ENCODE measurements at places on chromosomes 6 and 20. TPM values are rescaled to one million over a fixed set of nuclear protein-coding genes. Genes with fewer than 3 reads are reported as not detected.

TGM2 gene
- 0.19 TPM for total RNA-seq

RAB44 gene
- 0.07 TPM for total RNA-seq

GTSF1L gene
- total RNA-seq, result 1.4 TPM

ANGPT4 gene
- not detected for total RNA-seq

EGFL8 gene
- 7.5 TPM for total RNA-seq

KCNQ2 gene
- total RNA-seq, result not detected

SLC24A3 gene
- total RNA-seq, result 1.0 TPM

GRCh38 chr6:75751443-75751842 is 2.4 kb downstream of the MYO6 start:
- no peak for DNase-seq

- DNase-seq, result no peak
These were observed 39.9 kb downstream of the TMC2 start for GRCh38 chr20:2576317-2576727.

DNA sequence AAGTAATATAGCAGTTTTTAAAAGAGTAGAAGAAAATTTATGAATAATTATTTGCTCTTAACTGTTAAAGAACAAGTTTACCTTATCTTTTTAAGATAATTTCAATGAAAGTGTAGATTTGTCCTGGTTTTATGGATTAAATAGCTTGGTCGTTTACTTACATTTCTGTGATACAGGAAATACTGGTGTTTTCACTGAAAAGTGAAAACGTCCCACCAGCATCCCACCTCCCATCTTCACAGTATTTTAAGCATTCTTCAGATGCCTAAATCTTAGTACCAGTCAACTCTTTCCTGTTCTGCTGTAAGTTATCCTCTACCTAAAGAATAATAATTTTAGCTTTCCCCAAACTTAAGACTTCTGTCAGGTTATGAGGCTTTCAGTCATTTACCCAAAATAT is 5.8 kb downstream of the TAB2 start:
- DNase-seq, result no peak

DNA sequence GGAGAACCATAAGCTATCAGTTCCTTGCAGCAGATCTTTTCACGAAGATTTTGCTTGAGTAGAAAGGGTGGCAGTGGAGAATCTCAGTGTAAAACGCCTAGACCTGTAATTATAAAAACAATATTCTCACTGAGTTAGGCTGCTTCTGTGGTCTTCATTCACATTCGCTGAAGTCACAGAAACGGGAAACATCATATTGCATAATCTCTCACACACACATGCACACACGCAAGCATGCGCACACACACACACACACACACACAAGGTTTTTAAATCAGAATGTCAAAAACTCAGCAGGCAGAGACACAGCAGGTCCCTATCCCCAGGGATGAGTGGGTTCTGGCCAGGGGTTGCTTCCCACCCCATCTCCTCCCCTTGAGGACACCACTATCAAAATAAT is 175.5 kb downstream of the ATXN1 start:
- DNase-seq, result no peak

DNA sequence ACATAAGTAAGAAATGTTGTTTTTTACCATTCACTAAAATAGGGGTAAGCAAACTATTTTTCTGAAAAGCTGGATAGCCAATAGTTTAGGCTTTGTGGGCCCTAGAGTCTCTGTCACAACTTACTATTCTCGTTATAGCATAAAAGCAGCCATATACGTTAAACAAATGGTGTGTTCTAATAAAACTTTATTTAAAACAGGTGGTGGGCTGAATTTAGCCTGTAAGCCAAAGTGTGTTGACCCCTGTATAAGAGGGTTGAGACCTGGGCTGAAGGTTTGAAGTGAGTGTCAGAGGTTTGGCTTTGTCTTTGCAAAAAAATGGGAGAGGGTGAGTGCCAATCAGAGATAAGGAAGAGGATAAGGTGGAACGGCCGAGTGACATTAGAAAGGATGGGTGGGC is 197.2 kb downstream of the RNF144B start:
- no peak for DNase-seq

GRCh38 chr6:34120953-34121675 is 24.8 kb downstream of the GRM4 start:
- no peak for DNase-seq

GRCh38 chr6:46704562-46704961 is 16.9 kb downstream of the TDRD6 start:
- DNase-seq, result no peak

DNA sequence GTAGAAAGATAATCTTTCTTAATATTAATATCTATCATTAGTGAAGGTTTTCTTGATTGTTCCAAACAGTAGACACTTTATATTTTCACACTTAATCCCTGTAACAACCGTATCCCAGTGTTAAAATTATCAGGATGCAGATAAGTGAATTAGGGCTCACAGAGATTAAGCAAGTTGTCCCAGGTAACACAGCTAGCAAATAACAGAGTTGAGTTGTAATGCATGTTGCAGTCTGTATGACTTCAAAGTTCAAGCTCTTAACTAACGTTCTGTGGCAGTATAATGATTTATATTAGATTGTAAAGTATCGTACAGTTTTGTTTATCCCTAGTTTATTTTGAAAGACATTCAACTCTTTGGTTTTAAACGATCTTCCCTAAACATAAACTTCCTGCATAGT is 517.5 kb downstream of the TFAP2B start:
- no peak for DNase-seq

- no peak for DNase-seq
These were observed 638.5 kb downstream of the EPM2A start for GRCh38 chr6:145096846-145097245.

- no peak for DNase-seq
These were observed 159.4 kb upstream of the TAB2 start for GRCh38 chr6:149158076-149158475.

- DNase-seq, result no peak
These were observed 7.8 kb upstream of the PCIF1 start for GRCh38 chr20:45926731-45927070.

DNA sequence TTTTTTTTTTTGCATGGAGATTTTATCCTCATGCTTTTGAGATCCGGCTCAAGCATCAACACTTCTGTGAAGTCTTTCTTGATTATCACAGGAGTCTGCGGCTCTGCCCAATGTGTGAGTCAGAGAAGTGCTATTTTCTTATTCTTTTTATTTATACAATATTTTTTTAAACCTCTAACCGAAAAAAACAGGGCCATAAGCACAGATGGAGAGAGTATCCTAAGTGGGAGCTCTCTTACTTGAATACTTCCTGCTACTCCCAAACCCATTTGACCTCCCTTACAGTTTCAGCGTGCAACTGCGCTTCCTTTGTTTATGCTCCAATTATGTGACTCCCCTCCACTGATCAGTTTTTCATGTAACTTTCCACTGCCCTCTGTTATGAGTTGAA is 8.7 kb upstream of the ATXN1 start:
- DNase-seq, result no peak

DNA sequence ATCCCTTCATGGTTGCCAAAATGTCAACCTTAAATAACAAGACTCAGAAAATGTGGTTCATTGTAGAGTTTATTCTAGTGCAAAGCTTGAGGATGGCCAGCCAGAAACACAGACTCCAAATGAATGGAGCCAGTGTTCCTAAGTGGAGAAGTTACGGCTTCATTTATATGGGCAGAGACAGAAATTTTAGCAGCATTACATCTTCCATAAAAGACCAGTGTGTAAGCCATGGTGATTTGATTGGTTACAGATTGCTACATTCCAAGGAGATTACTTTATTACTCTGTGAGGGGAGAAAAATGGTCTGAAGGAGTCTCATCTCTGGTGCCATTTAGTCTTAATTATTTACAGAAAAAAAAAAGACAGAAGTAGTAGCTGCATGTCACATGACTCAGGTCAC is 97.8 kb downstream of the OTOR start:
- no peak for DNase-seq

DNA sequence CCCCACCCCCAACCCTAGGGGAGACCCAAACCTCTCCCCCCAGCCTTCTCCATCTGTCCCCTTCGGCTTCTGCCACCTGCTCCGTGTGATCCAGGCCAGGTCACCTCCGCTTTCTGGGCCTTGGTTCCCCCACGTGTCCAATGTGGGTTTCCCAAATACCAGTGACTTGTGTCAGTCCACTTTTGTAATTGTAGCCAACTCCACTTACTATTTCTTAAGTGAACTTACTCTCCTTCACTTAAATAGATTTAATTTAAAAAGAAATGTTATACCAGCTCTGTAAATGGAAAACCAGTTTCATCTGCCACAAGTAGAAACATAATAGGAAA is 10.0 kb upstream of the FAM110A start:
- no peak for DNase-seq

GRCh38 chr20:46142124-46142523 is 24.0 kb downstream of the CD40 start:
- DNase-seq, result no peak
